Stimulated activated CD8-positive, alpha-beta memory T cell treated with anti-CD3 and anti-CD28 coated beads, Interleukin-15, amount 100 ng/mL, for 1 hour (primary cell): ENCODE measurements at places on chromosomes 7 and 10.

DNA sequence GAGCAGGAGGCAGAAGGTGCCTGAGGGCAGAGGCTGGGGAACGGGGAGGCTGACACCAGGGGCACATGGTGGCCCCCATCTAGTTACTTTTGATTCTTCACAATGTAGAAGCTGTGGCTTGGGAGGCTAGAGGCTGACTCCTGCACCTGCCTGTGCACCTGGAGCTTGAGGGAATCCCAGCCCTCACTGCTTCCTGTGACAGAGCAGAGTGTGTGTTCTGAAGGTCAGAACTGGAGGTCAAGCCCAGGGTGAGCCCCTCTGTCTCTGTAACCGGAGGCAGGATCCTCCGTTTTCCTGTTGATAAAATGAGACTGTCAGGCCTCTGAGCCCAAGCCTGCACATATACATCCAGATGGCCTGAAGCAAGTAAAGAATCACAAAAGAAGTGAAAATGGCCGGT is 124.8 kb downstream of the ACTR3B start:
- DNase-seq = no peak

DNA sequence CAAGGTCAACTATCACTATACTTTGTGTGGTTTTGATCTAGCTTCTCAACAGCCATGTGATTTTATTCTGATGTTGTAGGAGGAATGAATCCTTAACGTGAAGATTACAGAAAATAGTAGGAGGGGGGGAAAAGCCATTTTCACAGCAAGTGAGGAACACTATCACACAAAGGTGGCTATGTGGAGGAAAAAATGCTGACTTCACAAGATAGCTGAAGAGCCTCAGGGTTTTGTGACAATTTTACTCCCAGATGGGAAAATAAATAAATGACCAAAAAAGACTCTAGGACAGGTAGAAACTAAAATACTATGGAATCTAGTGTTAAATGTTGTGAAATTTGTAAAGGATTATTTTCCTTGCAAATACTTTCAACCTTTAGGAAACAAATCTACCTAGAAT is 281.0 kb downstream of the ADRA2A start:
- no peak for DNase-seq

DNA sequence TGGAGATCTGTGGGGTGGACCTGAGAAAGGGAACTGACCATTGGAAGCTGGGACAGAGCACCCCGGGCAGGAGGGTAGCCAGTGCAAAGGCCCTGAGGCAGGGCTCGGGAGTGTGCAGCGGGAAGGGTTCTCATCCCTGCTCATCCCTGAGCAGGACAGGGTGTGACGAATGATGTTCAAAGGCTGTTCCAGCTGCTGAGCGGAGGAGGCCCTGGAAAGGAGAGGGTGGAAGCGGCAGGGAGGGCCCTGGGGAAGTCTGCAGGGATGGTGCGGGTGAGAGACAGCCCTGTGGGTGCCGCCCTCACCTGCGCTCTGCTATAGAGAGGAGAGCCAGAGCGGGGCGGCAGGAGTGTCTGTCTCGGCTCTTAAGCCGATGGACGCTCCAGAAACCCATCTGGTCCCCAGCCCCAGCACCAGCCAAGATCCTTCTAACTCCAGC is 43.7 kb downstream of the PRKAG2 start:
- DNase-seq = no peak

DNA sequence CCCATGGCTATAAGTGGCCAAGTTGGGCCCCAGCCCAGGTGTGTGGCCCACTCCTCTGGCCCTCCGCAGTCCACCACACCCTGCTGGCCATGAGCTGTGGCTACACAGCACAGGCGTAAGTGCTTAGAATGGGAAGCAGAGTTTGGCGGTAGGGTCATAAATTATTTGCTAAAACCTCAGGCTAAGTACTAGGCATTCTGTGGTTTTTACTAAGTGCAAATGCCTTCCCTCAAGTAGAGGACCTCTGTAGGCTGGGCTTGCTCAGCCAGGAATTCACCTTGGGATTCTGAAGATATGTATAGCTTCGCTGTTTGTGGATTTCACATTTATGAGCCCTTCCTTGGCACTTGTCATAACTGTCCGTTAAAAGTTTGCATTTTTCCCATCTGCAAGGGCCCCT is 44.8 kb upstream of the LOXL4 start:
- no peak for DNase-seq

GRCh38 chr7:115721293-115722217 is 309.0 kb downstream of the TFEC start:
- DNase-seq = no peak

- DNase-seq = no peak
Measured at GRCh38 chr7:43653891-43654504, 71.1 kb downstream of the STK17A start.

- no peak for DNase-seq
Measured at GRCh38 chr10:100114976-100115770, 33.5 kb upstream of the CPN1 start.

GRCh38 chr7:50368366-50368765 is 63.9 kb downstream of the IKZF1 start:
- DNase-seq = no peak

DNA sequence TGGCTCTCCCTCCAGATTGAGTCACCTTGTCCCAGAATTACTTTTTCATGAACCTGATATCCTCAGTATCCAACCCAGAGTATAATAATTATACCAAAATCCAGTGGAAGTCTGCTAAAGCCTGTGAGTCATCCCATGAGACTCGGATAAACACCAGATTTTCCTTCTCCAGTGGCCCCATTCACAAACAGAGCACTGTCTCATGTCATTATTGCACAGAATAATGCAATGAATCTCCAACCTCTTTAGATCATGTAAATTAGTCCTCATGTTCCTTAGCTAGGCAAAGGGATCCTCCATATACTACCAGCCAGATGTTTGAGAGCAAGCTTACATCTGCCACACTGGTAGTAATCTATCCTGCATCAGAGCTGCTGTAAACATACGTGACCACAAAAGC is 89.0 kb downstream of the AMPH start:
- DNase-seq = no peak

DNA sequence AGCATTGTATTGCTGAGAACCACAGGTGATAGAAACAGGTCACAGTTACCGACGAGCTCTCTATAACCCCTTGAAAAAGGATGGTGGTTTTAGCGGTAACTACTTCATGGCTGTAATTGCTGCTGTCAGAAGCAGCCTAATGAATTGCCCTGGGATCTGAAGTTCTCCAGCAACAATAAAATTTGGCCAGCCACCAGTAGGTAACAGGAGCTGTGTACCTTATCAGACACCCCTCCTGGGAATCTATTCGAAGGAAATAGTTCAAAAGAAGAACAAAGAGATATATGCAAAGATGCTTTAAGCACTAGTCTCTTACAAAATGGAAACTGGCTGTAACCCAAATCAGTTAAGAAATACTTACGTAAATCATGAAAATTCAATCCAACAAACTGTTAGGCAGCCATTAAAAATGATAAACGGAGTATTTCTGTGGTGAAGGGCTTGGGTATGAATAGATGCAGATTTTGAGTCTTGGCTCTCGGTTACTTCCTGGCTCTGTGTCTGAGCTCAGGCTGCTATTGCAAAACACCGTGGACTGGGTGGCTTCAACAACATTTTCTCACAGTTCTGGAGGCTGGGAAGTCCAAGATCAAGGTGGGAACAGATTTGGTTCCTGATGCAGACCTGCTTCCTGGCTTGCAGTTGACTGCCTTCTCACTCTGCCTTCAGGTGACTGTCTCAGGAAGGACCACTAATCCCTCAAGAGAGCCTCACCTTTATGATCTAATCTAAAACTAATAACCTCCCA is 1.6 kb downstream of the MSRB2 start:
- no peak for DNase-seq

DNA sequence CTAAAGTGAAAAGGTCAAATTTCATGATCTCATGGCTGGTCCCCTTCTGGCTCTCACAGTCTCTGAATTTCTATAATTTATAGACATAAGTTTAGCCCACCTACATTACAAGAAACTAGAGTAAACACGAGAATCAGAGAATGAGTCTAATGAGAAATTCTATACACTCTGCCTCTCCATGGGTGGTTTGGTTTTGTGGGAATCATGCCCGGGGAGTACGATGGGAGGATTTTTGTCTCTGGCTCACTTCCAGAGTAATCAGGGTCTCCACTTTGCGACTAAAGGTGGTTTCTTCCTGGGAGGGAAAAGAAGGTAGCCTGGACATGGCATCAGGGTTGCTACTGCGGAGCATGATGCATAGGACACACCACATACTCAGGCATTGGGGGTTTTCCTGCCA is 69.7 kb downstream of the MRC1 start:
- DNase-seq = no peak

GRCh38 chr10:24027107-24027506 is 181.8 kb upstream of the KIAA1217 start:
- no peak for DNase-seq

DNA sequence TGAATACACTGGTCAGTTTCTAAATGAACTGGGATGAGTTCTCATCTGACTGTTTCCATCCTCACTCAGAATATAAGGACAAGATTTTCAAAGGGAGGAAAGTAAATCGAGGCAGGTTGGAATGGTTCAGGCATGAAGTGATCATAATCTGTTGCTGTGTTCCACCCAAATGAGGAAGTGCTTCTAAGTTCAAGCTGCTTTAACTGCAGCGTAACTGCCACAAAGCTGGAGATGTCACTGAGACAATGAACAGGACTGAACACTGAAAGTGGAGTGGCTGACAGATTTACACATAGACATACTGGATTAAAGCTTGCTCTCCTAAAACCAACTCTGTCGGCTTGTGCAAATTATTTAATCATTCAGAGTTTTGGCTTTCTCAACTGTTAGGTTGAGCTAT is 66.6 kb downstream of the GPR37 start:
- DNase-seq = no peak

DNA sequence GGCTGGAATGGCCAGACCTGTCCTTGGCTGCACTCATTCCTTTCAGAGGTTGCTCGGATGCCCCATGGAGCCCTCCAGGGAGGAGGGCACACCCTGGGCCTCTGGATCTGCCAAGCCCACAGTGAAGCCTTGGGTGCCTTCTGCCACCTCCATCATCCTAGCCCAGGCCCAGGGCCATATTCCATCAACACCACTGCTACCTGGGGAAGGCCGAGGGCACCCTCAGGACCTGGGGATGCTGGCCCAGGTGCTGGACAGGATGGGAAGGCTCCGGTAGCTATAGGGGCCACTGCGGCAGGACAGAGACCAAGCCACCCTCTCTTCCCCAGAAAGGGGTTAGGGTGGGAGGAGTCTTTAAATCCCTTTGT is 810 bp downstream of the OPN4 start:
- DNase-seq = no peak

DNA sequence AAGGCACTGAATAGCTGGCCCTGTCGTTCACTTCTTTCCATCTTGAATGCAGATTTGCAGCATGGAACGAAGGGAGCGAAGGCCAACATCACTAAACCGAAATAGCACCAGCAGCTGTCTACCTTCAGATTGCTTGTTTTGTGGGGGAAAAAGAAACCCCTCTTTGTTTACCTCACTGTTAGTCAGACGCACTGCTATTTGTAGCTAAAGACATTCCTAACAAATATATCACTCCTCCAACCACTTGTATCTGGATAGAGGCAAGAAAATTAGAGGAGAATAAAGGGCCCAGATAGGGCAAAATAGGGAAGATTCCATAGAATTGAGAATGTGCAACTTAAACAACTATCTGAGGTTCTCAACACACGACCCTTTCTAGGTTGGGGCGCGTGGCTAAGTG is 26.5 kb downstream of the ANK3 start:
- no peak for DNase-seq

DNA sequence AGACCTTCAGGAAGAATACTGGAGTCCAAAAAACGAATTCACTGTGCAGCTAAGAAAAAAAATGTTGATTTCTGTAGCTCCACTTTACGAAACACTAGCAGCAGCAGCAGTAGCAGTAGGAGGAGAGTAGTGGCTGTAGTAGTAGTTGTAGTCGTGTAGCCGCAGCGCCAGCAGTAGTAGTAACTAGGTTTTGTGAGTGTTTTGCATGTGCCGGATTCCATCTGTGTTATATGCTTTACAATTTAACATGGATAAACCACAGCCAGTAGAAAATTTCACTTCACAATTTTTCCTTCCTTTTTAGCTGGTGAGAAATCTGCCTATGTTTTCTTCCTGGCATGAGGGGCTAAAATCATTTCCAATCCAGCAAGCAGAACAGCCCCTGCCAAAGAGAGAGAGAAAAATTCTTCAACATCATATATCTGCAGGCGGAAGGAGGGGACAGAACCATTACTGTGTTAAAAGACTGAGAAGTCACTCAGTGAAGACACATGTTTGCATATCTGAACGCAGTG is 148.4 kb upstream of the C7orf33 start:
- DNase-seq = no peak

DNA sequence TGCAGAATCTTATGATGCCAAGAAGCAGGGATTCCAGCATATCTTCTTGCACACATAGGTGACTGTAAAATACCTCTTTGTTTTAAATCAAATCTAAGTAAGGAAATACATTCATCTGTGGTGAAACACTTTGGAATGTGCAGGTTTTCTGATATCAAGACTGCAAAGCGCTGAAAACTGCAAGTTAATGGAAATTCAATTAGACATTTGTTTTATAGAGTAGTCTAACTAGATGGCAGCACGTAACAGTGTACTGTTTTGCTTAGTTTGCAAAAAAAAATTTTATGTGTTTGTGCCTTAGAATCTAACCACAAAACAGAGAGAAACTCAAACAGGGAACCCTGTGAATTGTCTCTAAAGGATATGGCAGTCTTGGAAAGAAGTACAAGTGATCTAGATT is 259.2 kb downstream of the HDAC9 start:
- DNase-seq = no peak

DNA sequence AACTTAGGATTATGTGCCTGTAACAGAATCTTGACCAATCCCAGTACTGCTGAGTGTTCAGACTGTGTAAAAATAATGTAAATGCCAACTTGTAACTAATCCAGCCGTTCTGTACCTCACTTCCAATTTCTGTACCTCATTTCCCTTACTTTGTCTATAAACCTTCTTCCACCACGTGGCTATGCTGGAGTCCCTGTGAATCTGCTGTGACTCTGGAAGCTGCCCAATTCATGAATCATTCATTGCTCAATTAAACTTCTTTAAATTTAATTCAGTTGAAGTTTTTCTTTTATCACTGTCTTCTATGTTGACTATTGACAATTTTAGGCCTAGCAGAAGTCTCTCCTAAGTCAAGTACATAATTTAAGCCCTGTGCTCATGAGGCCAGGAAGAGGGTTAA is 215.3 kb upstream of the RHOBTB1 start:
- no peak for DNase-seq

- peak; percentile 69 for DNase-seq
Measured at GRCh38 chr7:5704534-5704922, 76.9 kb downstream of the RNF216 start.

DNA sequence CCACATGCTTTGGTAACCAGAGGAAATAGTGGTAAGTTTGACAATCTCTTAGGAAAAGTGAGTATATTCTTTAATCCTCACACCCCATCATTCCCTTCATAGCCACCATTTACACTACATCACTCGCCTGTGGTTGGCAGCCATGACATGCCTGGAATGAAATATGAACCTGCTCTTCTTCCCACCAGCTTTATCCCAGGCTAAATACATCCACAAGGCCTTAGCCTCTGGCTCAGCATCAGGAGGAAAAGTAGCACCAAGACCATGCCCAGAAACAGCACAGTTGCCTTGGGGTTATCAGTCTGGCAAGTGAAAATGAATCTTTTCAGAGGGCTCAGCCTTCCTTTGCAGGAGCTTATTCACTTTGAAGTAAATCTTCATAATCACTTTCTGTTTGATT is 40.3 kb downstream of the SGCE start:
- no peak for DNase-seq

GRCh38 chr10:48249763-48250351 is 24.6 kb downstream of the FRMPD2 start:
- DNase-seq = no peak
